HAP-1 (cell line): ENCODE measurements at places on chromosomes 6 and 20.

DNA sequence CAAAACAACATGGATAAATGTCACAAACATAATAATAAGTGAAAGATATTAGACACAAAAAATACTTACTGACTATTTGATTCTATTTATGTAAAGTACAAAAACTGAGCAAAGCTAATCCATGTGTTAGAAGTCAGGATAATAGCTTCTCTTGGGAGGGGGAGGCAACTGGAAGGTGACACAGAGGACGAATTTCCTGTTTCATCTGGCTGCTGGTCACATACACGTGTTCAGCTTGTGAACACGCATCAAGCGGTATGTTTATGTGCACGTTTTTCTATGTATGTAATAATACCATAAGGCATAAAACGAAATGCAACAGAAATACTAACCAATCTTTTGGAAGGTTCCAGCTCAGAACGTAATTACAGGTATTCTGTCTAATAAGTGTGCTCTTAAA, 54.3 kb downstream of the MKKS start:
- no peak for DNase-seq

DNA sequence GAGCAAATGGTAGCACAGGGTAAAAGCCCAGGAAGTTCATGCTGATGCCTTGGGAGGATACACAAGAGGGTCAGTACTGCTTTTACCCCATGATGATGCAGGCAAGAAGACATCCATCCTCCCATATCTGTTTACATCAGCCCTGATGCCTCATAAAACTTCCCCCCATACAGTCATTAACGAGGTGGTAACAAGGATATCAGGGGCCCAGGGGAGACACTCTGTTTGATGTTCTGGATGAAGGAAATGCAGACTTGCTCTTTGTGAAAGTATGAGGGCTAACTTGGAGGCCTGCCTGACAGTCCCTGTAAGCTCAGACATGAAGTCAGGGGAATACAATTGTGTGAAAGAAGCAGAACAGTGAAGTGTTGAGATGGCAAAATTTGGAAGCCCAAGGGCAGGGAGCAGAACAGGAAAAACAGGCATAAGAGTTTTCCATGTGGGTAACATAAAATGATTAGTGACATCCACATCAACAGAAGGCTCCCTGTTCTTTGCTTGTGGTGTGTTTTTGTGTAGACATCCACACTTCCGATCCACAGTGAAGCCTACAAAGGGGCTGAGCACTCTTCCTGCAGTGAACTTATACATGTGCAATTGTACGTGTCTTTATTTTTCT, 813.4 kb downstream of the MAFB start:
- no peak for DNase-seq

- no peak for DNase-seq
These were observed 8.0 kb upstream of the MYLK2 start for GRCh38 chr20:31811198-31811597.

GRCh38 chr6:32152769-32153563, 975 bp upstream of the PPT2 start:
- DNase-seq, result no peak

GRCh38 chr6:72861935-72862432, 240.1 kb downstream of the KCNQ5 start:
- no peak for DNase-seq

DNA sequence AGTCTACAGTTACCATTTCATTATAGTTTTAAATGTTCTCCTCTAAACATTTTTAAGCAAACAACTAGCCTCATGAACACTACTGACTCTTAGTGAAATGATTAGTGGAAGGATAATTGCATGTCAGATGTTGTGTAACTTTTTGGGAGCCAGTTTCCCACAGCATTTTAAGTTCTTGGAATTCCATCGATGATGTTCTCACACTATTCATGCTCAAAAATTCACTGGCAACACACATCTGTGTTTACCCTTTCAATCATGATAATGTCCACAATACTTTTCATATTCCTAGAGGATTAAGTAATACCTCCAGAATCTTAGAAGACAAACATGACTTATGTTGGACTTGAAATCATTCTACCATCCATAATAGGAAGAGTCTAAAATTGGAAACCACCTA, 678.1 kb upstream of the ID4 start:
- DNase-seq, result no peak

DNA sequence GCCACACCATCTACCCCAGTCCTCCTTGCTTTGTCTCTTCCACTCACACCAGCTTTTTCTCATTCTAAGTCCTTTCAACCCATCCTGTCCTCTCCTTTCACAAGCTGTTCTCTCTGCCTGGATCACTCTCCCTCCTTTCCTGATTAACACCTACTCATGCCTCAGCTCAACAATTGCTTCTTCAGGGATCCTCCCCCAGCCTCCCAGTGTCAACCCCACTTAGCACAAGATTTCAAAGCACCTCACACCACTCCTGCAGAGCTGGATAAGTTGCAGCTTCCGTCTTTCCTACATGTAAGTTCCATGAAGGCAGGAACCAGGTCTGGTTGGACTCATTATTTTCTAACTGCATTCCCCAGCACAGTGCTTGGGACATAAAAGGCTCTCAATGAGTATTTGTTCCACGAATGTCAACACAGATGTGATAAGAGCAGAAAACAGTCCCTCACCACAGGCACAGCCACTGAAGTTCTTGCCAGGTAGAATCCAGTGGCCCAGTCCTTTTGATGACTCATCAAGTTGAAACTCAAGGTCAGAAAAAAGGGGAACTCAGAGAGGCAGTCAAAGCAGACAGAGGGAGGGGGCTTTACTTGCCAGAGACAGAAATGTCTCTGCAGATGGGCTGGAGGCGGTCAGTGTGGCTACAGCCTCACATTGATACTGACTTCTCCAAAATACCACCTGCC, 193.4 kb upstream of the PRDM1 start:
- DNase-seq, result no peak

DNA sequence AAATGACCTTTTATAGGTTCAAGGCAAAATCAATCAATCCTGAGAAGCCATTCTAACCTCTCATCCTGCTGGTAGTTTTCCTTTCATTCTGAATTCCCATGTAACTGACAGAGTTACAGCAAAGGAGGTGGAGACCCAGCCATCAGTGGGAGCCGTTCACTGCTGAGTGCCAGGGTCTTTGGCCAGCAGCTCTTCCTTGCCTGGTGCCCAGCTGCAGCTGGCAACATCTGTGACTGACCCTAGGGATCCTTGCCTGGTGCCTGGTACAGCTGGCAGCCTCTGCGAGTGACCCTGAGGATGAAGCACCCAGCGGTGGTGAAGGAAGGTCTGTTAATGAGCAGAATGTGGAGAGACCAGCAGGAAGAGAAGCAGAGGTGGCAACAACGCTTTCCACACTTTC, 314.6 kb downstream of the THBS2 start:
- no peak for DNase-seq

DNA sequence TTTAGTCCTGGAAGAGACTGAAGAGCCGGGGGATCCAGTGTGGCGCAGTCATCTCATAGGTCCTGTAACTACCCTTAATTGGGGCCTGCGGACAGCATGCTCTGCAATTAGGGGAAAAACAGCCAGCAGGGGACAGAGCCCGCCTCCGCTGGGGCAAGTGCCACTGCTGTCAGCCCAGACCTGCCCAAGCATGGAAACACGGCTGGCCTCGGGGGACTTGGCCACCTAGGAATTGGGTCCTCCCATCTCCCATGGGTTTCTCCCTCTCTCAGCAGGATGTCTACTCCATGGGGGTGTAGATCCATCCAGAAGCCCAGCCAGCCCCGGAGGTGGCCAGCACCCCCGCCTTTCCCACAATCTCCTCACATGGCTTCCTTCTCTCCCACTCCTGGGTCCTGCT, 3.6 kb downstream of the GHRH start:
- DNase-seq, result no peak

GRCh38 chr6:45428727-45429126, 51.0 kb upstream of the SUPT3H start:
- DNase-seq, result no peak

GRCh38 chr6:155262655-155263054, 1.2 kb upstream of the CLDN20 start:
- DNase-seq, result no peak

- peak; percentile 20 for DNase-seq
These were observed at the start of gene CGAS for GRCh38 chr6:73452107-73452461. TSS of gene CGAS (minus strand) at chr6:73452297. CDS start at chr6:73452181, 116 bp downstream.

DNA sequence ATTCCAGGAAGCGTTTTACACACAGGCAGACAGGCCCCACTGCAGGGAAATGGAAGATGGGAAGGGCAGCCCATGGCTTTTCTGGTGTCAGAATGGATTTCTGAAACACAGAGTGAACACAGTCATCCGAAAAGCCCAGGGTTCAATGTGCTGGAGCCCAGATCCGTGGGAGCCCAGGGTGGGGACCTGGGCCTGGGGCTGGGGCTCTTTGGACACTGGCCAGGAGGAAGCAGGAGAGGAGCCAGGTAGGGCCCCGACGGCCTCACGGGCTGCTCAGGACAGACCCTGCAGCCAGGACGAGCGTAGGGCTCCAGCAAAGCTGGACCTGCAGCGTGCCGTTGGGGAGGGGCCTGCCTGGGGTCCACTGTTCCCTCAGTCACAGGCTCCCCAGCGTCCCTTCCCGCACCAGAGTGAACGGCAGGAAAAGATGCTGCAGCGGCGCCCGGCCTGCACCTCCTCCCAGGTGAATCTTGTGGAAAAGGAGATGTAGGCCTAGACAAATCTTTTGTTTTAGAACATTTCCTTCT, 24.3 kb upstream of the LSM14B start:
- DNase-seq, result no peak

GRCh38 chr6:118649918-118650581, 1.3 kb downstream of the CEP85L start:
- no peak for DNase-seq

DNA sequence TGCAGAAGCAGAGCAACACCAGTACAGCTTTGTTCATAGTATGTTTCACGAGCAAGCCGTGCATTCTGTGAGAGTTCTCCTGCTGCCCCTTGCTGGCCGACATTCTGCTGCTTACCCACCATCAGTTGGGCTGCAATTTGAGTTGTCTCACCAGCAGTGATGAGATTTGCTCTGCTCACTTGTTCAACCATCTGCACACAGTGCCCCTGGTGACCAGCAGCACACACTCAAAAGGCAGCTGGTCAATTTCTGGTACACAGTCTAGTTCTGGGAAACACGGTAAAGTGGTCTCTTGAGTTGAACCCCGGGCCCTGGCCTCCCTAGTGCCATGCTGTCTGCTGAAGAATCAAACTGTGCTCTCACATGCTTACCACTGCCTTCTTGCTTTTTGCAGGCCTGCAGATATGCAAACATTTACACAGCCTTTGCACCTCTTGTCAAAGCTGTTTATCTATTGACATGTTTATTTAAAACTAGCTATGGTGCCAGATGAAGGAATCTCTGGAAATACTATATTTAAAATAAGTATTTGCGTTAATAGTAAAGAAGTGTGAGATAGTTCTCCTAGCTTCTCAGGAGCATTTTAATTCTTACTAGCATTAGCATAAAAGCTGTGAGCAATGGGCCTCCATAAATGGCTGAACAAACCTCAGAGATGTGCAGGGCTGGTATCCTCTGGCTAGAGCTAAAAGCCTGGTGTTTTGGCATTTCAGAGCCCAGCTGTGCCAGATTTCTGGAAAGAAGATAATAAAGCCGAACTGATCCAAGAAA, 234.3 kb downstream of the ARHGAP18 start:
- peak; percentile 21 for DNase-seq

DNA sequence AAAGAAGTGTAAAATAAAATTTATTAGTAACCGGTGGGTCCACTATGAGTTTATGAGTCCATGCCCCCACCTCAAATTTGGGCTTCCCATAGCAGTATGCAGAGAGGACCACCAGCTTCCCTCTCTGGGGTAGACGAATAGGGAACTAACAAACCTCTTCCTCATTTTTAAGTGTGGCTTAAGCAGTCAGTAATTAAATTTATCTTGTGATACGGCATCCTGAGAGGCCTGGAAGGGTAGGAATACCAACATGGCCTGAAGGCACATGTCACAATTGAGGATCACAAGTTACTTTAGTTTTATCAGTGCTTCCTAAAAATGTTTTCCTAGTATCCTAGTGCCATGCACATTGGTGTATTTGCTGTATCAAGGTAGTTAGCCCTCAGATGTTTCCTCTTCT, 239.9 kb downstream of the HIVEP2 start:
- DNase-seq, result no peak

DNA sequence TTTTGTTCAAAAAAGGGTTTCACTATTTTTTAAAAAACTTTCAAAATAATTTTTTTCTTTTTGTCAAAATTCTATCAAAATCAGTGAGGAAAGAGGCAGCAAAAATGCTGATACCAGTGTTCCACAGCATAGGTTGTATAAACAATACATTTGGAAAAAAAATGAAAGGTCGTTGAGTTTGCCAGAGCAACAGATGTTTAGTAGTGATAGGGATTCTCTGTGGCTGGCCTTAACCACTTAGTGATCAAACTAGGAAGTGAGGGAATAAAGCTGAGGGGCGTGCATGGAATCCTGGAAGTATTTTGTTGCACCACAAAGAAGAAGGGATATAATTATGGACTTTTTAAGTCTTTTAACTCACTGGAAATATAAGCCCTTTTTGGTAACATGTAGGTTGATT, 555.3 kb upstream of the CHD6 start:
- DNase-seq, result no peak

DNA sequence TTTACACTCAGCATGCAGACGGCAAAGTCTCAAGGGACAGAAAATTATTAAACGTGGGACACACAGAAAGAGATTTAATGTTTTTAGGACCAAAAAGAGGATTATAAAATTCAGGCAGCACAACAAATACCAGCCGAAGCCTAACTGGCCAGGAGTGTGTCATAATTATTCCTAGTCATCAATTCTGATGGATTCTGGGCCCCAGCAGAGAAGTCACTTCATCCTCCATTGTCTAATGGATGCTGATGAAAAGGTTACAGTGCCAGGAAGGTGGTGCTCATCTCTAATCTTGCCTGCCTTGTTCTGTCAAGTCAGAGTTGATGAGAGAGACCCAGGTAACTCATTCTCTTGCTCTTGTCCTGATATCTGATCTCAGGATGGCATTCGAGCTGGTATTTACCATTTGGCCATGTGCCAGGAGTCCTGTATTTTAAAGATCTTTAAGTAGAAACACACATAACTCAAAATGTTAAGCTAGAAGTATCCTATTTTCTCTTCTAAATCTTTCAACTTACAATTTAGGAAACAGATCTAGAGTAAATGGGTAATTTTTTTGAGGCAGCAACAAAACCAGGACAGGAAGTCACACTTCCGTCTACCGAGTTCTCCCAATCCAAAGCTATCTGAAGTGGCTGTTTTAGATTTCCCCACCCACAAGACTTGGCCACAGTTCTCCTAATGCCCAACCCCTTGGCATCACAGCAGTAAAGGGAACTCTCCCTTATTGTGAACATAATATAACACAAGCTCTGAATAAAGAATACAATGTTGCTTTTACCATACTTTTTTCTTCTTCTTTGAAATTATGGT, 50.0 kb downstream of the ADAT2 start:
- no peak for DNase-seq
